Karpas-422 (cell line): ENCODE measurements at places on chromosomes 13 and 19.

DNA sequence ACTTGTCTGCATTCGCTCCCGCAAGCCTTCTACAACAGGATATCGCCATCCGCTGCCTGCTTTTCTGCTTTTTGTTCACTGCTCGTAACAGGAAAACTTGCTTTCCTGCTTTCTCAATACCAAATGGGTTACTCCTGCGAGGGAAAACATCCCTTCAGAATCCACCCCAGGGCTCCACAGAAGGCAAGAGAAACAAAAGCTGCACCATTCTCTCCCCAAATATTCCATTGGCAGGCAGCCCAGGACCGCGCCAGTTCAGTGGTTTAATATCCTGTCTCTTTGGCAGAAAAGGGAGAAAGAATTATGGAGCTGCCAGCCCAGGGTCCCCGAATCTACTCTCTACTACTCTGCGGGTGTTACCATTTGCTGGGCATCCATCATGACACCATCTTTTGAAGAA lies 84.7 kb upstream of the DOCK9 start:
- DNase-seq: no peak

DNA sequence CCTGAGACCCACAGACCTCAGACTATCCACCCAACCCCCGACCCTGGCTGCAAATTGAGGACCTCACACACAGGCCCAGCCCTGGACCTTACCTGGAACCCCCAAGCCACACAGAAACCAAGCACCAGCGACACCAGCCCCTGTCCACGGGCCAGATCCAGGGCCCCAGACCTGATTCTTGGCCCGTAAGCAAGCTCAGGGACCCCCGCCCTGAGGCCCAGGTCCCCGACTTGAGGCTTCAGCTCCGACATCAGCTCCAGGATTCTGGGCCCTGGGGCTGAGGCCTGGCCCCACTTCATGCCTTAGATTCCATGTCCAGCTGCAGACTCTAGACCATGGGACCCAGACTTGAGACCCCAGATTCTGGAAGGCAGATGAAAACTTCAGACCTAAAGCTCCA lies 6.3 kb downstream of the TTYH1 start:
- no peak for DNase-seq

- no peak for DNase-seq
Observed at GRCh38 chr13:93771782-93772181, 545.2 kb downstream of the GPC6 start.

DNA sequence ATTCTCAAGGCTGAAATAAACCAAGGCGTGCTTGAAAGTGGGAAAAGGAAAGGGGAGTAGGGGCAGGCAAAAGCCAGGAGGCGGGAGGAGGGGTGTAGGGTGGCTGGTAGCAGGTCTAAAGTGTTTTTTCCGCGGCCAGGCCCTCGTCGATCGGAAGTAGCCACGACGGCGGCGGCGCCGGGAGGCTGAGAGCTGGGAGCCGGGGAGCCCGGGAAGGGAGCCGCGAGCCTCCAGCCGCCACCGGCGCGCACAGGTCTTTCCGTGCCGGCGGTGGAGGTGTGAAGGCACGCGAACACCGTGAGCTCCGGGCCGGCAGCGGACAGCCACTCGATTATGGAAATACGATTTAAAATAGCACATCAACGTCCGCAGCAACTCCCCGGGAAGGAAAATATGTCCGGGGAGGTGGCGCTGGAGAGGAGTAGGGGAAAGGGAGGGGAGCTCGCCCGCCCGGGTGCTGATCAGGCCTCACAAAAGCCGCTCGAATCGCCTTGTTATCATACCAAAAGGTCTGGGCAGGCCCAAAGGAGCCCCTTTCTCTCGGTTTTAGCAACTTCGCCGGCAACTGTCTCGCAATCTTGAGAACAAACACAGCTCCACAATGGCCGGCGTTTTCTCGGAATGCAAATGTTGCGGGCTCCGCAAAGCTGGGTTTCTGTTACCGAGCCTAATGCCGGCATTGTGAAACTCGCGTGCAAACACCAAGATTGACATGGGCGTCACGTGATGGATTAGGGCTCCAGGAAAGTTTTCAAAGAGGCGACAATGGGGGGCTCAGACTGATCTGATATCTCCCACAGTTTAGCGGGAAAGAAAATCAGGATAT lies 2.9 kb upstream of the PCDH8 start:
- DNase-seq: no peak

DNA sequence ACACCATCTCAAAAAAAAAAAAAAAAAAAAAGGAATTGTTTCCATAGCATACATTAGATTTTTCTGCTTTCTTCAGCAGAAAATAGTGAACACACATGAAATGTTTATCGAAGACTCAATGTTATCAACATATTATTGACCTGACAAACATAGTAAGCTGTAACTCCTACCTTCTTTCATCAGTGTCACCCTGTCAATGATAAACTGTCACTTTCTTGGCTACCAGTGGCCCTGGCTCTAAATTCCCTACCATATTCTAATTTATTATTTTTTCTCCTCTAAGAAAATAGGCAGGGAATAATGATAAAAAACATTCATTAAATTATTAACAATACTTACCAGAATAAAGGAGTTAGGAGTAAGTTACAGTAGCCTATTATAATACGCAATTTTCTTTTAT lies 127.3 kb upstream of the KLHL1 start:
- DNase-seq: no peak

GRCh38 chr13:105232006-105232405 lies 1303.5 kb downstream of the EFNB2 start:
- DNase-seq: no peak

- DNase-seq: no peak
Observed at GRCh38 chr19:47302249-47302648, 7.4 kb upstream of the C5AR1 start.

DNA sequence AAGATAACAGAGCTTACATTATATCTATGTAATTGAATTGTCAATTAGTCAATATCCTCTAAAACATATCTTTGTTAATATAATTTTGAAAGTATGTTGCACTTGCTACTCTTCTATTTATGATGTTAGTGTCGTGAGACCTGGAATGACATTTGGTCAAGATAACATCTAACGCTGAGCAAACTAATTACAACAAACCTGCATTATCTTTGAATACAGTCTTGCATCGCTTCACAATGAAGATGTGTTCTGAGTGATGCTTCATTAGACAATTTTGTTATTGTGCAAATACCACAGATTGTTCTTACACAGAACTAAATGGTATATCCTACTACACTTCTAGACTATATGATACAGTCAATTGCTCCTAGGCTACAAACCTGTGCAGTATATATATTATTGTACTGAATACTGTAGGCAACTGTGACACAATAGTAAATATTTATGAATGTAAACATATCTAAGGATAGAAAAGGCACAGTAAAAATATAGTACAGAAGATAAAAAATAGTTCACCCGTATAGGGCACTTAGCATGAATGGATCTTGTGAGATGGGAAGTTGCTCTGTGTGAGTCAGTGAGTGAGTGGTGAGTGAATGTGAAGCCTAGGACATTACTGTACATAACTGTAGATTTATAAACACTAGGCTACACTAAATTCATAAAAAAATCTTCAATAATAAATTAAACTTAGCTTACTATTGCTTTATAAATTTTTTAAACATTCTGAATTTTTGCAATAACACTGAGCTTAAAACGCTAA lies 1773.8 kb downstream of the PCDH9 start:
- DNase-seq: no peak

DNA sequence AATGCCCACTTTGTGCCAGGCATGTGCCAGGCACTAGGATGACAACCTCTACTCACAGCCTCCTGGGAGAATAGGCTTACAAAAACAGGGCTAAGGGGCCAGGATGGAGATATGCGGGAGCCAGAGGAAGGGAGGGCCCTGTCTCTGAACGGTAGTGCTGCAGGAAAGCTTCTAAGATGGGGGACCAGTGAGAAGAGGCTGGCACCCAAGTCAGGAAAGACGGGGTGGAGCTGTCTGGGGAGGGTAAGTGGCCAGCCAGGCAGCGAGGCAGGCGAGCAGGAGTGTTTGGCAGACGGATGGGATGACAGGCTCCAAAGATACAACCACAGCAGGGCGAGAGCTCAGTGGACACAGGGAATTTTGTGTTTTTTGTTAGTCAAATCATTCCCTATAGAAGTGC lies 44.7 kb upstream of the GPI start:
- no peak for DNase-seq

DNA sequence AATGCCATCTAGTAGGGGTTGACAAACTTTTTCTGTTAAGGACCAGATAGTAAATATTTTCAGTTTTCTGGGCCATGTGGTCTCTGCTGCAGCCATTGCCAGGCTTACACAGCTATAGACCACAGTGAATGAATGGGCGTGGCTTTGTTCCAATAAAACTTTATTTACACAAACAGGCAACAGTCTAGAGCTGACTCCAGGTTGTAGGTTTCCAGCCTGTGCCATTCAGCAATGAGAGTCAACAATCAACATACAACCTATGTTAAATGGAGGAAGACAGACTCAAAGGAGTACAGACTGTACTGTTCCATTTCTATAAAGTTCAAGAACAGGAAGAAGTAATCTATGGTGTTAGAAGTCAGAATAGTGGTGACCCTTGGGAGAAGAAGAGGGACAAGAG lies 15.2 kb upstream of the IZUMO2 start:
- DNase-seq: no peak

- DNase-seq: no peak
Observed at GRCh38 chr13:23292586-23292985, 111.8 kb downstream of the SGCG start.

GRCh38 chr13:94640721-94641120 lies 39.1 kb downstream of the GPR180 start:
- no peak for DNase-seq

- DNase-seq: no peak
Observed at GRCh38 chr13:90918536-90918935, 429.0 kb upstream of the MIR17HG start.

DNA sequence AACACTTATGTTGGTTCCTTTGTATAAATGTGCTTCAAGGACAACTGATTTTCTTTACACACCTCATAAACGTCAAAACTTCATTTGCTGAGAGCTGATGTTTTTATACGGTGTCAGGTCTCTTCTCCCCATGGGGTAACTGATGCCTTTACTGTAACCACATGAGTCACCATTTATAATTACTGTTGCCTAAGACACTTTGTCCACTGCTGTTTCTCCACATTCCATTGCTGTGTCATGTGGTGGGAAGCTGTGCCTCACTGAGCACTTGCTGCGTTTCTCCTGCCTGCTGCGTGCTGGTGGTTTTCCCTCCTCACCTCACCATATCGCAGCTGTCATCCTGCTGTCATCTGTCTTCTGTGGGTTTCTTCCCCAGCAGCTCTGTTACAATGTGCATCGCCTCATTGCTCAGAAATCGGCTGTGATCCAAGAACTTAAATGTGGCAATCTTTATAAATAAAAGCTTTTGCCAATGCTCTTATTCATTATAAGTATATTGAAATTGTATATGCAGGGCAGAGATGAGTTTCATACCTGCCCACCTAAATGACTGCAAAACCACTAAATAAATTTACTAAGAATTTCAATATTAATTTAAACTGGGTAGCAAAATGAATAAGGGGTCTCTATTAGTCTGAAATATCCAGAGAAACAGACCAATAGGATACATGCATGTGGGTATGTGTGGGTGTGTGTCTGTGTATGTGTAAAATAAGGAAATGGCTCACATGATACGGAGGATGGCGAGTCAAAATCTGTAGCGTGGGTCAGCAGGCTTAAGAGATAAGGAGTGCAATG lies 547.0 kb upstream of the SLITRK5 start:
- no peak for DNase-seq

DNA sequence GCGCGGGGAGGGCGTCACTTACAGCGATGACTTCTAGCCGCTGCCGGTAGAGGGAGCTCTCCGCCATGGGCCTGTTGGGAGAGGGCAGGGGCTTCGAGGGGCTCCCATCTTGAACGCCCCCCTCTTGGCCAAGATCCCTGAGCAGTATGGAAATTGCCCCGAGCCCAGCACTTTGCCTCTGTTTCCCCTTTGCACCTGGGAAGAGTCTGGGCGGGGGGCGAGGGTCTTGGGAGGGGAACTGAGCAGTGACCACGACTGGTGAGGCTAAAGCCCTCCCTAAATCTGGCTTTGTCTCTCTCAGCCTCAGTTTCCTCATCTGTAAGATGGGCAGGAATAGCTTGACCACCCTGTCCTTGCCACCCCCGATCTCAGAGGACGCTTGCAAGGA lies 2.8 kb downstream of the PALM3 start:
- peak; percentile 80 for DNase-seq

GRCh38 chr13:27259831-27260230 lies 8.5 kb downstream of the RPL21 start:
- no peak for DNase-seq

DNA sequence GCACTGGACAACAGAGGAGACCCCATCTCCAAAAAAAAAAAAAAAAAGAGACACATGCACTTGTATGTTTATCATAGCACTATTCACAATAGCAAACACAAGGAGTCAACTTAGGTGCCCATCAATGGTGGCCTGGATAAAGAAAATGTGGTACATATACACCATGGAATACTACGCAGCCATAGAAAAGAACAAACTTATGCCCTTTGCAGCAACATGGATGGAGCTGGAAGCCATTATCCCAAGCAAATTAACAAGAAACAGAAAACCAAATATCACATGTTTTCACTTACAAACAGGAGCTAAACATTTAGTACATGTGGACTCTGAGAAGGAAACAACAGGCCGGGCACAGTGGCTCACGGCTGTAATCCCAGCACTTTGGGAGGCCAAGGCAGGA lies 155.7 kb downstream of the ABCC4 start:
- no peak for DNase-seq

DNA sequence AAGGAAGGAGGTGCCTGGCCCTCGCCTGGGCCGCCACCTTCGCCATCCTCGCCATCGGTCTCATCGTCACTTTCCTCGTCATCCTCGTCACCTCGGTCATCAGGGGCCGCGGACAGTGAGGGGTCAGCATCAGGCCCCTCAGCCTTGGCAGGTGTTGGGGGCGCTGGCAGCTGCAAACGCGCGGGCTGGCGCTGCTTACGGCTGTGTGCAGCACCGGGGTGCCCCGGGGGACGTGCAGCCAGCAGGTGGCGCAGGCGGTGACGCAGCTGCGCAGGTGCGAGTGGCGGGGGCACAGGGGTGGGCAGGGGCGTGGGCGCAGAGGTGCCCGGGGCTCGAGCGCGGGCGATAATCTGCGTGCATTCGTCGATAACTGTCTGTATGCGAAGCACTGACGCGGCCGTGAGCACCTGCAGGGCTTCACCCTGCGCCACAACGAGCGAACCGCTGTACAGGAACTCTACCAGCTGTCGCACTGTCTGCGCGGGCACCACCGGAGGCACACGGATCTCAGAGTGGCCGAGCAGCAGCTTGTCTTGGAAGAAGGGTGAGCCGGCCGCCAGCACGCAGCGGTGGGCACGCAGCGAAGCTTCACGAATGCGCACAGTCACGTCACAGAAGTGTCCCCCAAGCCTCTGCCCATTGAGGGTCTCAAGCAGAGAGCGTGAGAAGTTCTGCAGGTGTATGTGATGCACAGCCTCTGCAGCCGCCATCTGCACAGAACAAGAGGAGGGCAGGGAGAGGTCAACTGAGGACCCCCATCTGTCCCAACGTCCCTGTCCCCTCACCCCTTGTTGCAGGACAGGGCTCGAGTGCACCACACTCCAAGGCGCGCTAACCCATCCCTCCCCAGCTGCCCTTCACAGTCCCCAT lies 2.4 kb downstream of the ZBTB45 start:
- DNase-seq: no peak

DNA sequence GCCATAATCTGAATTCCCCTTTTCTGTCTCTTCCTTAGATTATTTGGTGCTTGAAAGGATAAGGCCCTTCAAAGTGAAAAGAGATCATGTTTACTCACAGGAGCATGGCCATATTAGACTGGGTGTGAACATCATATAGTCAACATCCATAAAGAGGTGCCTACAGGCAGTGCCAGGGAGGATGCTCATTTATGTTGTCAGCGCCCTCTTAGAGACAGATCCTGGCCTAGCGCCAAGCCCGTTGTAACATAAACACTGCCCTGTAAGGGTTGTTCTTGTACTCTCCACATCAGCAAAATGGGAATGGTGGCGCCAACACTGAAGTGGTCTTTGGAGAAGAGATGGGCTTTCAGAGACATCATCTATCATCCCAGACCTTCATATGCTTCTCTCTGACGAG lies 16.1 kb downstream of the PCDH8 start:
- peak; percentile 12 for DNase-seq
